Stimulated activated CD4-positive, alpha-beta T cell treated with anti-CD3 and anti-CD28 coated beads, TNF-alpha, amount 100 ng/mL, for 1 hour (primary cell): ENCODE measurements at places on chromosomes 2 and 18.

DNA sequence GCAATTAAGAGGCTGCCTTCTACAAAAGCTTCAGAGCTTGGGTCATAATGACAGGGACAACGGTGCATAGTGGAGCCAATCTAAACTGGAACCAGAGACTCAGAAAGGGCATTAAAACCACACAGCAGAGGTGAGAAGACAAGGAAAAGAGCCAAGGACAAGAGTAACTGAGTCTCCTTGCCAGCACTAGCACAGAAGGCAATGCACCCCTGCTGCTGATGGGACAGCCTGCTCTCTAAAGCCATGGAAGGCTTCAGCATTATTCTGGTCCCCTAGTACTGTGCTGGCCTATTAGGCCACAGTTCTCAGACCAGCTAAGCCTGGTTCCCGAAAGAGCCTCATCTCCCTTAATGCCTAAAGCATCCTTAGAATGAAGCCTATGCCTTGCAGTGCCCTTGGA, 15.5 kb downstream of the MYO5B start:
- DNase-seq = no peak

- DNase-seq = no peak
Measured at GRCh38 chr2:109141727-109142283, 12.8 kb downstream of the SH3RF3 start.

DNA sequence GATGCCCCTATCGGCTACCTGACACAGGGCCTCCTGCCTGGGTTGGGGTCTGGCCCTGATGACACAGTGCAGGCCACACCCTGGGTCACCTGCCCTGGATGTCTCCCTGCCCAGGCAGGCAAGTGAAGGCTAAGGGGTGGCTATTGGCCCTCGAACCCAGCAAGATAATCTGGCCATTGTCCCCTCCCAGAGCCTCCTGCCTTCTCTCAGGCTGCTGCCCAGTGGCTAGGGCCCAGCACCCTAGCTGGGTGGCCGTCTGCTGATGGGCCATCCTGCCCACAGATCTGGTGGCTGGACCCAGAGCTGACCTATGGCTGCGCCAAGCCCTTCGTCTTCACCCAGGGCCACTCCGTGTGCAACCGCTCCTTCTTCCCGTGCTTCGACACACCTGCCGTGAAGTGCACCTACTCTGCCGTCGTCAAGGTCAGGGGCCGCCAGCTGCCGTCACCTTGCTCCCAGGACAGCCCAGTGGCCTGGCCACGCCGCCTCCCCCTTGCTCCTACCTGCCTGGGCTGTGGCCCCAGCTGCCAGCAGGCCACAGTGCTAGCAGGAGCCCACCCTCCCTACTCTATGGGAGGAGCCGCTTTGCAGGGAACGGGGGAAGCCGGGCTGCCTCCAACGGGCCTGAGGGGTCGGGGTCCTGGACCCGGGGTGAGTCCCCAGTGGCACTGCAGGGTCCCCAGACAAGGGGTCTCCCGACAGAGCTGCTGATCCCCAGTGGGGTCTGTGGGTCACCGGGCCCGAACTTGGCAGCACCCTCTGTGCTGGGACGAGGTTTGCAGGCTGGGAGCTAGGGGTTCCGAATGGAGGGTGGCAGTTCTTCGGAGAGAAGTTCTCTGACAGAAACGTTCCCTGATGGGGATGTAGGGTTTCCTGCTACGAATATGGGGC, 4.1 kb downstream of the RNPEPL1 start:
- no peak for DNase-seq

DNA sequence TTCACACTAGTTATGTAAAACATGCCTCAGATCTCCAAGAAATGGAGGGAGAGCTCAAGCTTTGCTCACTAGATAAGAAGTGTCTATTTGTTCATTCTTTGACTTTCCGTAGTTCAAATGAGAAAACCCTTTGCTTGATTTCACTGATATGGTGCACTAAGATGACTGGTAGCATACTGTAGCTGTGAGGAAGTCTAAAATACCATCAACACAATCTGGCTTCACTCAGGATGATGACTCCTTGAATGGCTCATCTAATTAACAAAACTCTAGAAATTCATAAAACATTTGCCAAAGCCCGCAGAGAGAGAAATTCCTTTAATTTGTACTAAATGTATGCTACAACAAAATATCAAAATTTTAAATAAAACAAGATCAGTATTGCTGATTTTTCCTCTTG, 152.8 kb upstream of the STK17B start:
- no peak for DNase-seq

DNA sequence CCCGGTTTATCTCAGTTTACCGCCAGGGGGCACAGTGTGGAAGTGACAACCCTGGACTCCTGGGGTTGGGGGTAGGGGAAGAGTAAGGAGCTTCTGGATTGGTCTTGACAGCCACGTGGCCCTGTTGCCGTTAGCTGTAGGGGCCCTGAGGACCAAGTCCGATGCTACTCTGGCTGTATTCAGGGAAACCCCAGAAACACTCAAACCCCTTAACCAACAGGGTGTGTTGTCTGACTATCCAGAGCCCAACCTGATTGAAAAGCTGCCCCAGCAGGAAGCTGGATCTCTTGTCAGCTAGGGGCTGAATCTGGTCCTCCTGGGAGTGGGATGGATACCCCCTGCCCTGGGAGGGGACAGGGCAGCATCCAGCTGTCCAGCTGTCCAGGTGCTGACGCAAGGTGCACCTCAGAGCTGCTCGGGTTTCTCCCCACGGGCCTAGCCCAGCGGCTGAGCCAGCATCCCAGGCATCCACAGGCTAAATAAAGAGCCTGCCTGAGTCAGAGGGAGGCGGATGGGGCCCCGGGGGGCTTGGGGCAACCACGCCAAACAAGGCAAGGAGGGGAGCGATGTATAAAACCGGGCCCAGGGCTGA, 3.1 kb upstream of the GMPPA start:
- DNase-seq = no peak

DNA sequence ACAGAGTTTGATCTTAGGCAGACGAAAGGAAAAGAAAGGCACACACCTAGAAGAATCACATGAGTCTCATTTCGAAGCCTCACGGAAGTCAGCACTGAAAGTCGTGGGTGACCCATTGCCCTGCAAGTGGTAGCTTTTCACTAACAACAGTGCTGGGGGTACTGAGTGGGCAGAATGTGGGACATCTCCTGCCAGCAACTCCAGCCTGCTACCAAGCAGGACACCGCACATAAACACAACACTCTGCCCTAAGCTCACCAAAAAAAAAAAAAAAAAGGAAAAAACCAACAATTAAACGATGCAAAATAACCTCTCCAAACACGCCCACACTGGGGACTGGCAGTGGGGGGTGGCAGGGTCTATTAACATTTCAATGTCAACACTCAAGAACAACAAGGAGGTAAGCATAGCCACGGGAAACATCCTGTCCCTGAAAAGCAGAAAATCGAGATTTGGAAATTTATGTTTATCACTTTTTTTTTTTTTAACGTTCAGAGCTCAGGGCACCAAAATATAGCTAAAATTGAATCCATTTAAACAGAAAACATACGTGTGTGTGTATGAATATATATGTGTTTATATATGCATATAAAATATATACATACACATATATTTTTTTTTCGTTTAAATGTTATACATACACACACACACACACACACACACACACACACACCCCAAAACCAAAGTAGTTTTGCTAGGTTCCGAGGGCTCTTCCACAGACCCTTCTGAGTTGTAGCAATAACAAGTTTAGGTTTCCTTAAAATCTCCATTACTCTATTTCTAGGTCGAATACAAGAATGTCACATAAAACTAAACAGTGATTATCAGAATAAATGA, 2.2 kb downstream of the INO80D start:
- DNase-seq = no peak

- no peak for DNase-seq
Measured at GRCh38 chr2:191020742-191021381, 6.9 kb upstream of the STAT1 start.

DNA sequence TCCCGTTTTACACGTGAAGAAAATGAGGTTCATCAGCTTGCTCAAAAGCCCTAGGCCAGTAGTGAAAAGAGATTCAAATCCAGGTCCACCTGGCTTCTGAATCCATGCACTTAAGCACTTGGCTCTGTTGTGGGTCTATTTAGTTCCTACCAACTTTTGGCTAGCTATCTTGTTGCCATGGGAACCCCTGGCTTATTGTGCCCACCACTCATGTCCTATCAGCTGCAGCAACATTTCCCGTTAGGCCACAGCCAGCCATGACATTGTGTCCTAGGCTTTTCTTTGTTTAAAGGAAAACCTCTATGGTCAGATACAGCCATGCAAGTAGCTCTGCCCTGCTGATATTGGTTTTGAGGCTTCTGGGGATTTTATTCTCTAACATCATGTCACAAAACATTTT, 49.8 kb downstream of the PLEK start:
- no peak for DNase-seq

DNA sequence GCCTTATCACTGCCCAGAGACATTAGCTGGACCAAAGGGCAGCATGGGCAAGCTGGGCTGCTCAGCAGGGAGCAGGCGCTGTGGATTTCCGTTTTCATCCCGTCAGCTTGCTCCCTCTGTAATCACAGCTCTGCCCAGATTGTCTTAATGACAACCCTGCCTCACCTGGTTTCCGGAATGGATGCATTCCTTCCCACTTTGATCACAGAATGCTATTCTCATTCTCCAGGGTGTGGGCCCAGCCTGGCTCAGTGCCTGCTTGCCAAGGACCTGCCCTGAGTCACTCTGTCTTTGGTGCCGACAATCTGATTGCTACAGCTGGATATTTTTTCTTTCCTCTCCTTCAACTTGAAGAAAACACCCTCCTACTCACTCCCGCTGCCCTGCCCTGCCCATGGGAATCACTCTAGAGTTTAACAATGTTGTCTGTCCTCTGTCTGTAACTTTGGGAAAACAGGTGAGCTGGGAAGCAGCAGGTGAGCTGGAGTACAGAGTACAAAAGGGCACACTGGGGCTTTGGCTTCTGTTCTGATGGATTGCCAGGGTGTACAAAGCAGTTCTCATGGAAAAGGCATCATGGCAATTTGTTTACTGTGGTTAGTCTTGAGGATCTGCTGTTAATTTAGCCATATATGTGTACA, 27.2 kb upstream of the FAM136A start:
- DNase-seq = no peak

DNA sequence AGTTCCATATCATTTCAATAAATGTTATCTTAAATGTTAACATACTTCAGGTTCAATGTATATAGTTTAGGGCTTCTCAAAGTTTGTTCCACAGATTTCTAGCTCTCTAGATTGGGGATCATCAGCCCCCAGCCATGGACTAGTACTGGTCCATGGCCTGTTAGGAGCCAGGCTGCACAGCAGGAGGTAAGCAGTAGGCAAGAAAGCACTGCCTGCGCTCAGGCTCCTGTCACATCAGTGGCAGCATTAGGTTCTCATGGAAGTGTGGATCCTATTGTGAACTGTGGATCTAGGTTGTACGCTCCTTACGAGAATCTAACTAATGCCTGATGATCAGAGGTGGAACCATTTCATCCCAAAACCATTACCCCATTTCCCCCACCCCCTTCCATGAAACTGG, 531.1 kb downstream of the PARD3B start:
- DNase-seq = no peak

DNA sequence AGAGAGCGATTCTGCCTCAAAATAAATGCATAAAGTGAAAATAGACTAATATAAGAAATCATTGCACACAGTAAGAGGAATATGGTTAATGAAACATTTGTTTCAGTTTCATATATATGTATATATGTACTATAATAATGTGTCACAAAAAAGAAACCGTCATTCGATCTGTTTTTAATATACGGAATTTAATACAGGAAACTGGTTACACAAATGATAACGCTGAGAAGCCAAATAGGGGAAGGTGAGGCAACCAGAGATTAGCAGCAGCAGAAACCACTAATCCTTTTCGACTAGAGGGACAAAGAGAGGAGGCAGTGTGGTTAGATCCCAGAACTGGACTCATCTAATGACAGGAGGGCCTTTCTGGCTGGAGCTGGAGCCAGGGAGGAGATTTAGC, 64.2 kb upstream of the GREB1L start:
- no peak for DNase-seq

GRCh38 chr2:36667931-36668330, 28.6 kb upstream of the VIT start:
- no peak for DNase-seq

DNA sequence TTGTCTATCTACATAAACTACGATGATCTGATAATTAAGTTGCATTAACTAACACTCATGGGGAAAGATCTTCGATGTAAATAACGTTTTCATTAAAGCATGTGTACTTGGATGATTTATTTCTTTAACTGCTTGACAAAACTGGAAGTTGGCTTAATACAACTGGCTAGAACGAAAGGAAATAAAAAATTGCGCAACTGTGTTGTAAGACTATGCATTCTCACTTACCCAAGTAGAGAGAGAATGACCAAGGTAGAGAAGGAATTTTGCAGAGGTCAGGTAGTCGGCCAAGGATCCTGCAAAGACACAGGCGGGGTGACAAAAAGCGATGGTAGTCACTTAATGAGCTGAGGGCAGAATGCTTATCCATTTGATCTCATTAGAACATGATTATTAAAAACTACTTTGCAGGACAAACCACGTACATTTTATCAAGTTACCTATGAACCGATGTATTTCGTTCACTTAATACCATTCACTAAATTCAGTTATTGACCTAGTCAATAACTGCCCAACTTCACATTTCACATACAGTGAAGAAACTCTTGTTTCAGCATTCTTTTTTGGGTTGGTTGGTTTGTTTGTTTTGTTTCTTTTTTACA, 900 bp downstream of the SLC40A1 start:
- no peak for DNase-seq

GRCh38 chr18:4107049-4107467, 348.0 kb downstream of the DLGAP1 start:
- DNase-seq = no peak

GRCh38 chr2:2400286-2401038, 69.4 kb upstream of the MYT1L start:
- DNase-seq = no peak

GRCh38 chr18:76260941-76261472, 234.0 kb downstream of the ZNF516 start:
- no peak for DNase-seq

GRCh38 chr18:79890674-79891073, 60.8 kb downstream of the SLC66A2 start:
- no peak for DNase-seq

DNA sequence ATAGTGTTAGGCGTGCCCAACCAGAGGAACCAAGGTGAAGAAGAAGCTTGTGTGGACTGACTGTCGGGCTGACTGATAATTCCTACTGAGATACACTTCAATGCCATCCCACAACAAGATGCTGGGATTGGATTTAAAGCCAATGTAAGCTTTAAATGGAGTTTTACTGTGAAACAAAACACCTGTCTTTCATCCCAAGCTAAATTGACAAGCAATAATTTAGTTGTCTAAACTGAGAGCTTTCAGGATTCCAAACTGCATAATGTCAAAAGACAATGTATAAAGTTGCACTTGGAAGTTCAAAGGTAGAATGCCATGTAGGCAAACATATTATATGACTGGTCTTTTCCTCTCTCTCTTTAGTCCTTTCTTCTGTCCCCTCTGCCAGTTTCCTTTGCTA, 1025.3 kb upstream of the FANCL start:
- no peak for DNase-seq

DNA sequence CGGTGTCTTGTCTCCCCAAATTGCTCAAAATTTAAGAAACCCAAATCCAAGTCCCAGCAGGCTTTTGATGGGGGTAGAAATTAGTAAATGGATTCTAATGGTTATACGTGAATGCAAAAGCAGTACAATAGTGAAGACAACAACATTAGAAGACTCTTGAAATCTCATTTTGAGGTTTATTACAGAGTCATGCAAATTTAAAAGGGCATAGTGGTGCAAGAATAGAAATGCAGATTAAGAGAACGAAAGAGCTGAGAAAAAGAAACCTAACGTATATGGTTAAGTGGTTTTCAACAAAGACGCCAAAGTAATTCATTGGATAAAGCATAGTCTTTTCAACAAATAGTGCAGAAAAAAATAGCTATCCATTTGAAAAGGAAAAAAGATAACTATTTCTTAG, 33.2 kb upstream of the CXXC1 start:
- DNase-seq = no peak
